ENCODE measurements at places on chromosomes 6 and 20.

DNA sequence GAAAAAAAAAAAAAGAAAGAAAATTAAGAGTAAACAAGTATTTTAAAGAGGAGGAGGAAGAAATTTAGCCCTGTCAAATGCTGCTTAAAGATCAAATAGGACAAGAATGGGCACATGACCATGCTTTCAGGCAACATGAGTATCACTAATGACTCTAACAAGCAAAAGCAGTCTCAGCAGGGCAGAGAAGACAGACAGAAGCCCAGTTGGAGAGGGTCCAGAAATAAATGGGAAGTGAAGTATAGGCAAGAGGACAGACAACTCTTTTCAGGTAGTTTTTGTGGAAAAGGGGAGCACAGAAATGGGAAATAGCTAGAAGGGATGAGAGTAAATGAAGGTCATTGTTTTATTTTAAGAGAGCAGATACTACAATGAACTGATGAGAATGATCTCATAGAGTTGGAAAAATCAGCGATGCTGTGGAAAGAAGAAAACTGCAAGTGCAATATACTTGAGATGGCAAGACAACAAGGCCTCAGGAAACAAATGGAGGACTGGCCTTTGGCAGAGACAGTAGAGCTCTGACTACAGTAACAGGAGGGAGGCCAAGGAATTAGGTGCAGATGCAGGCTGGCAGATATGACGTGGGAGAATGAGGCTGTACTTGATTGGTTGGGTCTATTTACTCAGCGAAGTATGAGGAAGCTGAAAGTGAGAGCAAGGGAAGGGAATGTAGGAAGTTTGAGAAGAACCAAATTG lies 40.3 kb downstream of the KIF6 start:
- no peak for DNase-seq

DNA sequence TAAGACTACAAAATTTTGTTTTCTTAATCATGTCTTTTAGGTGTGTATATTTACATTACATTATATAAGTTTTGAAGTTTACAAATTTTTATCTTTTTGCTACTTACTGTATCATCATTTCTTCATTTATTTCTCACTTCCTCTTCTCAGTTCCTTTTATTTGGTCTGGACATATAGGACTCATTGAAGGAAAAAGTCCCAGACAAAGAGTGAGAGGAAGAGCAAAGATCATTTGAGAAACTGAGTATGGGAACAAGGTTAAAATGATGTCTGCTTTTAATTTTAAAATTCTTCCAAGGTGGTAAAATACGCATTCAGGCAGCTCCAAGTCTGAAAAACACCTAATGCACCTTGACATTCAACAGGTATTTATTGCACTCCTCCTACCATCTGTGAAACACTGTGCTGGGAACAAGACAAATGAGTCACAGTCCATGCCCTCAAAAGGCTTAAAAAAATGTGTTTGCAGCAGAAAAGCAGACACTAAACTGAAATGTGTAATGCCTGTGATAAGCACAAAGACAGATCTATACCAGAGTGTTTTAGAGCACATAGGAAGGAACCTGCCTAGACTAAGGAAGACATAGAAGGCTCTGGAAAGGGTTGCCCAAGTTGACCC lies 63.2 kb downstream of the PKIB start:
- DNase-seq: no peak

DNA sequence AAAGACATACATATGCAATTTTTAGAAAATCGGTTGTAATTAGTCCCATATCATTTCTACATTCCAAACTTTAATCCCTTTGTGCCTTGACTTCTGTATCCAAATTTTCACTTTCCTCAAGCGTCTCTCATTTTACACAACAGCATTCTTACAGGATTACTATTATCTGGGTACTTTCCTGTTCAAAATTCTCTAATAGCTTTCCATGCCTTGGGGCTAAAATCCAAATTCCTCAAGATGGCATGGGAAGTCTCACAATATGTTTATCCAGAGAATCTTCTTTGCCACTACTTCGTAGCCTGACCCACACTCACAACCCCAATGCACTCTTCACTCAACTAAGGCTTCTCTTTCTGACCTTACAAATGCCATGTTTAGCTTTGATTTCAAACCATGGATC lies 125.0 kb downstream of the TBX18 start:
- no peak for DNase-seq

DNA sequence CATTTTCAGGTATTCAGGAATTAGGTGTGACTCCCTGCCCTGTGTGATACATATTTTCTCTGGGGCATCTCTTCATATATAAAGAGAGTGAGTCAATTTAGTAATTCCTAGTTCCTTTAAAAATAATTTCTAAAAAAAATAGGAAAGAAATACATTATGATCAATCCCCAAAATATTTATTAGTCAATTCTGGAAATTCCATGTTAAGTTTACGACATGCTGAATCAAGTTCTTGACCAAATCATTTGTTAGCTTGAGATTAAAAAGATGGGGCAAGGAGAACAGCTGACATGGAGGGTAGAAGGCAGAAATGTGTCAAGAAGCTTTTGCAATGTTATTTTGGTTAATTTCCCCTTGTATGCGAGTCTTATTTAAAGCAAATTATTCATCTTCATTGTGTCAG lies 22.7 kb upstream of the PRDM1 start:
- DNase-seq: no peak

DNA sequence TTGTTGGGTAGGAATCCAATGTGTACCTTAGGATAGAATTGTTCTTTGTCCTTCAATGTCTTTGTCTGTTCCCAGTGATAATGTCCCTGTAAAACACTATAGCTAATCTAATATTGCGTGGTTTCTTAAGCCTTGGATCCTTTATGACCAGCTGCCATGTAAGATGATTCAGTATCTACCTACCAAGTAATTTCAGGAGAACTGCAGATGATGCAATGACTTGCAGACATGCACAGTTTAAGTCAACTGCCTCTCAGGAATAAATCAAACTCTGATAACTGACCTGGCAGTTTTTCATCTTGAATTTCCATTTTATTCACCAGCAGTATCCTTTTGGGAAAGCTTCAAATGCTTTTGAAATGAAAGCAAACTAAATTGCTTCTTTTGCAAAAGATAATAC lies 157.8 kb downstream of the TPBG start:
- DNase-seq: no peak

DNA sequence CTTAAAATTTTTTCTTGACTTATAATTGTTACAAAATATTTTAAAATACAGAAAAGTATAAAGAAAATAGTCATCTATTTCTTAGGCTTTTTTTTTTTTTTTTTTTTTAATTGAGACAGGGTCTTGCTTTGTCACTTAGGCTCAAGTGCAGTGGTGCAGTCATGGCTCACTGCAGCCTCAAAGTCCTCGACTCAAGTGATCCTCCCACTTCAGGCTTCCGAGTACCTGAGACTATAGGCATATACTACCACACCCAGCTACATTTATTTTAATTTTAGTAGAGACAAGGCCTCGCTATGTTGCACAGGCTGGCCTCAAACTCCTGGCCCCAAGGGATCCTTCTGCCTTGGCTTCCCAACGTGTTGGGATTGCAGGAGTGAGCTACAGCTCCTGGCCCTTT lies 5.3 kb upstream of the ACAT2 start:
- no peak for DNase-seq

DNA sequence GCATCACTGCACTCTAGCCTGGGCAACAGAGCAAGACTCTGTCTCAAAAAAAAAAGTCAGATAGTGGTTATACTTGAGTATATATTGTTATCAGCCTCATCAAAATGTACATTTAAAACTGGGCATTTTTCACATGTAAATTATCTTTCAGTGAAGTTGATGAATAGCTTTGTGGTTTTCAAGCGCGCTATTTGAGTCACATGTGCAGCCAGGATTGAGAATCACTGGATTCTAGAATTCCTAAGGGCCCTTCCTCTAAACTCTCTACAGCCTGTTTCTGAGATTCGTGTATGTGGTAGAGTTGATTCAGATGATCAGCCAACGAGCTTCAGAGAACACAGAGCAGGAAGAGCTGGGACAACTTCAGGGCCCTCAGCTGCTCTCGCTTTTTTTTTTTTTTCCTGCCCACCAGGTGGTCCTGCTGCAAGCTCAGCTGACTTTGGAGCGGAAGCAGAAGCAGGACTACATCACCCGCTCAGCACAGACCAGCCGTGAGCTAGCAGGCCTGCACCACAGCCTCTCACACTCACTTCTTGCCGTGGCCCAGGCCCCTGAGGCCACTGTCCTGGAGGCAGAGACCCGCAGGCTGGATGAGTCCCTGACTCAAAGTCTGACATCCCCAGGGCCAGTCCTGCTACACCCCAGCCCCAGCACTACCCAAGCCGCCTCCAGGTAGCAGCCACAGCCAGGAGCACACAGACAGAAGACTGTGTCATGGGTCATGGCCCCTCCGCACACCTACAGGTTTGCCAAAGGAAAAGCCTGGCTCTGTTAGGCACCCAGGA lies 18.3 kb downstream of the C20orf173 start:
- no peak for DNase-seq

DNA sequence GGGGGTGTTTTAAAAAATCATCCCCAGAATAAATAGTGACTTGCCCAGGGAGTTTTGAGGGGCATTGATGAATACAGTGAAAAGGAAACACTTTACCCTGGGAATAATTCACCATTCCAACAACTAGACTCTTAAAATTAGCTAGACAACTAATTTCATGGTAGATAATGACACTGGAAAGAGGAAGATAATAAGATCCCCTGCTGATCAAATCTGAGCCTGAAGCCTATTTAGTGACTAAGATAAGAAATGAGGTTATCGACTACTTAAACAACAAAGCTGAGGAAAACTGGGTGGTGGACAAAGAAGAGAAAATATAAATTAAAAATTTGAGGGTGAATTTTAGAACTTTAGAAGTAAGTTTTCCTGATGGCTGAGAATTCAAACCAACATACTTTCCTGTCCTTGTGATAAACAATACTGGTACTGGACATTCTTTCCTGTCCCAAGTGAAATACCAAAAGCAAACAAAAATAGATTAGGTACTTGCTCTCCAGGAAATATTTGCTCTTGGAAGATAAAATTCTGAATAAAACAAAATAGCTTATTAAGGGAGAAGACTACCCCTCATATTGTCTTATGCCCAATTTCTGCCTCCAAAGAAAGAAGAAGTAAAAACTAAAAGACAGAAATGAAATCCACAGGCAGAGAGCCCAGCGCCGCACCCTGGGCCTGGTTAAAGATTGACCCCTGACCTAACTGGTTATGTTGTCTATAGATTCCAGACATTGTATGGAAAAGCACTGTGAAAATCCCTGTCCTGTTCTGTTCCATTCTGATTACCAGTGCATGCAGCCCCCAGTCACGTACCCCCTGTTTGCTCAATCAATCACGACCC lies 64.0 kb upstream of the ADGRF4 start:
- DNase-seq: no peak

DNA sequence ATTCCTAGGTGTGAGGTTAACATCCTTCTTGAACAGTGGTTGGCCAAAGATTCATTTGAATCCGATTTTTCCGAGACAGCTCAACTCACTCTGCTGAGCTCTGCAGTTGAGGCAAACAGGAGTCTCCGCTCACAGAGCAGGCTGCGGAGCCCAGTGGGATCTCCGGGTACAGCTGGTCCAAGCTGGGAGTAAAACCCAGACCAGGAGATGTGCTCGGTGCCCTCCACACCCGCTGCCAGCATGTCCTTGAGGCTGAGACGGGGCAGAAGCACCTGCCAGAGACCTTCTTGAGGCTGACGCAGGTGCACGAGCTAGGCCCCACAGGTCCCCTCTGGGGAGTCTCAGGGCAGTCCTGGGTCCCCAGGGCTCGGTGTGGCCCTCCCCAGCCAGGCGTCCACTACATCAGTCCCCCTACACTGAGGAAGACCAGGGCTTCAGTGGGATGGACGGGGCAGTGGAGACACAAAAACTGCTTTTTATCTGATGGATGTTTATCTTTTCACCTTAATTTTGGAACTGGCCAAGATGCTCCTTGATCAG lies 119.0 kb downstream of the AGPAT4 start:
- no peak for DNase-seq

GRCh38 chr6:56938649-56939191 lies 16.2 kb upstream of the BEND6 start:
- no peak for DNase-seq

- no peak for DNase-seq
Measured at GRCh38 chr20:23156170-23156841, 70.2 kb upstream of the CD93 start.

DNA sequence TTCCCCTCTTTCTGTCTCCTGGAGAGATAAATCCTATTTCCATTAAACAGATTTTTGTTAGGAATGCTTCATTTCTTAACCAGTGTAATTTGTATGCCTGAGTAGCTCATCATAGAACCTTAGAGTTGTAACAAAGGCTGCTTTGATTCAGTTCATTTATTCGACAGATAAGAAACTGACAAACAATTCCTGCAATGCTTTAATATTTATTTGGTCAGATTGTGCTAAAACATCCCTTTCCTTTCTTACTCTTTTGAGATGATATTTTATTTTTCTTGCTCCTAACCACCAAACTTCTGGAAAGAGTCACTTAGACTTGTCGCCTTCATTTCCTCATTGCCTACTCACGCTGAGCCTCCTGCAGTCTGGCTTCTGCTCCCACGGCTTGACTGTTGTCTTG lies 89.0 kb upstream of the SUPT3H start:
- no peak for DNase-seq

- no peak for DNase-seq
Measured at GRCh38 chr6:129498950-129499842, 210.8 kb downstream of the ARHGAP18 start.

DNA sequence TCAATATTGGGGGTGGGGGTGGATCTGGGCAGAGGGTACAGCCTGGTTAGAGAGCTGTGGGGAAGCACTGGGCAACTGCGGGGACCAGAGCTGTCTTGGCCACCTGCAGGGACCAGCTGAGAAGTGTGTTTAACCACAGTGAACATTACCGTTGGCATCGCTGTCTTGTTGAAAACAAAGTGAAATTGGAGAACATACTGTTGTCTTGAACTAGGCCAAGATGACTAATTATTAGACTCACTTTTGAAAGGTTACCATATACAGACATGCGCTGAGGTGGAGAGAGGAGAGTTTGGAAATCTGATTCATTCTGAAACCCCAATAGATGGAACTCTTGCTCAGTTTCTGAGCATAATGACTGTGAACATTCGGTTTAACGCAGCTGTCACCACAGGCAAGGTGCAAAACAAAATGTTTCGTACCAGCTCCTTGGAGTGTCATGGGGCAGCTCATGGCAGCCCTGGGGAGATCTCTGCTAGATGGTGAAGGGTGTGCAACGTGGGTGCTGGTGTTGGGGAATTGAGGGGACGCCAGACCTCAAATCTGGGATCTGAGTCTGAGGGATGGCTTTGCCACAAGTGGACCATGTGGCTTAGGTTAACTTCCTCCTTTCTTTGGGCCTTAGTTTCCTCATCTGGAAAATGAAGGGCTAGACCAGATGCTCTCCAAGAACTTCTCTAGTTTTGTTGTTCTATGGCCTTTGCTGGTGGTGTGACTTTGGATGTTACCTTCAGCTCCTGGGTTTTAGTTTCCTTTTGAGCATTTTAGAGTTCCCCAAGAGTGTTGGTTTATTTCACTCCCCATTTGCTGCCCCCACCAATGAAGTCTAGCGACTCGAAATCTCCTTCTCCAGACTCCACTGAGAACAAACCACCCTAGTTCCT lies 24.6 kb upstream of the GTSF1L start:
- DNase-seq: no peak

- DNase-seq: no peak
Measured at GRCh38 chr6:82988930-82989351, 76.7 kb downstream of the UBE3D start.
